KG1 (cell line): ENCODE measurements at places on chromosomes 2 and 18.

GRCh38 chr2:120477831-120478481, 132.0 kb downstream of the INHBB start:
- no peak for DNase-seq

- DNase-seq = no peak
Measured at GRCh38 chr2:37181726-37182684, 6.5 kb downstream of the SULT6B1 start.

GRCh38 chr2:64768491-64769005, 114.8 kb upstream of the SERTAD2 start:
- no peak for DNase-seq

DNA sequence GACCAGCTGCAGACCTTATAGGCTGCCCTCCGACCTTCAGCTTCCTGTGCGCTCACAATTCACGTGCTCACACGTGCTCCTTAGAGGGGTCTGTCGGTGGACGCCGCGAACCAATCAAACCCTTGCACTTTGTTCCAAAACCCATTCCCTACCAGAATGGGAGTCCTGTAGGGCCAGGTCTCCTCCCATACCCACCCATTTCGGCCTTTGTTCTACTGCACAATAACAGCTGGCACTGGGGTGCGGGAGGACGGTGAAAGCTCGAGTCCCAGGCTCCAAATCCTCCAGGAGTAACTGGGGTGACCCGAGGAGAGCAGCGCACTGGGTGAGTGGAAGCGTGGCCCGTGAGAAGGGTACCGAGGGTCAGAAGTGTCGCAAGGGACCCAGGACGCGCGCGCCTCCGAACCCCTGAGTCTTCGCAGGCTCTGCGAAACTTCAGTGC, 13.0 kb downstream of the SIX3 start:
- no peak for DNase-seq

GRCh38 chr2:20015482-20016083, 3.1 kb upstream of the MATN3 start:
- DNase-seq = peak; percentile 8

DNA sequence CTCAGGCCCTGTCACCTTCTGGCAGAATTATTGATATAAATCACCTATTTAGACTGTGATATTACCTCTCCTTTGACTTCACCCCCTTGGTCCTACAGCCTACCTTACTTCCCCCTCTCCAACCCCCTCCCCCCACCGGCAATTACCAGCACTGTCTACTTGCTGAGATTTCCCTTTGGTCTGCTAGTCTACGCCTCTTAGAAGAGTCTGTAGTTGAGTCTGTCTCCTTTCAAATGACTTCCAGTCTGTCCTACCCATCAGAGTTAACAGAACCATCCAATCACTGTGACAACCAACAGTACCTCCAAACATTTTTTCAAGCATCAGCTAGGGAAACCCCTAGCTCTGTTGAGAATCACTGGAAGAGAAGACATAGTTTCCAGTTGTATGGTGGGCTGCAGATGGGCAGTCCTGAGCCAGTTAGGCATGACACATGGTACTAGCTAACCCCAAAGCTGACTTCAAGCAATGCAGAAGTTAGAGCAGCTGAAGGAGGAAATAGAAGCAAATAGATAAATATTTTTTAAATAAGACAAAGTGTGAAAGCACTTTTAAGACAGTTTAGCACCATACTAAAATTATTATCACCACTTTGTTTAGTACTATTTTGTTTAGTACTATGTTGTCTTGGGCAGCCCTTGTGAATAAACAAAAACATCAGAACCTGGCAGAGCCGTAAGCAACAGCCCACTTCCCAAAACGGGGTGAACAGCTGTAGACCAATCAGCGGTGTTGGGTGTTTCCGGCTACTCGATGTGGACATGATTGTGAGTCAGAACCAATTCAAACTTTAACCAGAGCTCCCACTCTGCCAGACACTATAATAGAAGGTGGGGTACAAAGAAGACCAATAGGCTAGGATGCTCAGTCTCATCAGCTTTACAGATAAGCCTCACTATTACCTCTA, 2.7 kb upstream of the ASNSD1 start:
- DNase-seq = no peak

DNA sequence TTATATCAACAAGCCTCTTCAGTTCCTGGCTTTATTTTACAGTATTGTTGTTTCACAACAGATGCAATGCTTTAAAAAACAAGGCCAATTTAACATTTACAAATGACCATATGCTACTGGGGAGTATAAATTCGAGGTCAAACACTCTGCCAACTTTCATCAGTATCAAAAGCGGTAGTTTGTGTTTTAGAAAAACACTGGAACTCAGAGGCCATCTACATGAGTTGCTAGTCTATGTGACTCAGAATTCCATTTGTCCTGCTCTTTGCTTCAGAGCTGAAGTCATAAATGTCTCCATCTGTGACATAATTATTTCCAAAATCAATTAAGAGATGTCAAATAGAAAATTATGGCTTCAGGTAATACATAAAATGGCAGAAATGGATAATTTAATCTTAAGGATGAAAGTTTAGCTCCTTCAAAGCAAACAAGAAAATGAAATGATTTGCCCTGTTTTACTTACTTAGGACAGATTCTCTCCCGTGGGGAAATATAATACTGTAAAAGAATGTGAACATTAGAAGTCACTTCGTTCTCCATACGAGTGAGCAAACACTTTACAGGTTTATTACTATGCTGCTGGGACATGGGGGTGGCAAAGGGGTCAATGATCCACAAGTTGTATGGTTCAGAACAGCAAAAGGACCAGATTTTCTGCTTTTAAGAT, 3.7 kb downstream of the MEX3C start:
- no peak for DNase-seq

DNA sequence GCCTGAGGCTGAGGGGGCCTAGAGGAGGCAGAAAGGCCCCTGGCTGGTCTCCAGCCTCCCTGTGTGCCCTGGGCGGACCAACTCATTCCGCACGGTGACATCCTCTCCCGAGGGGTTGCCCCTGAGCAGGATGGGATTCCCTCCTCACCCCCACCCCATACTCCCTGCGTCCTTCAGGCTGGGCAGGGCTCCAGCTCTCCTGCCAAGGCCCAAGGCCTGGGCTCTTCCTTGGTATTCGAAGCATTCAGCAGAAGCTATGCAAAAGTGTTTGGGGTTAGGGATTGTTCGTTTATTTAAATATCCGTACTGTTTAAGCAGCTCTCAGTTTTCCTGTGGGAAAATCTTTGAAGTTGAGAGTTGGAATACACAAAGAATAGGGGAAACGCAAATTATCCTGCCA, 113.1 kb upstream of the RAB12 start:
- DNase-seq = no peak

- DNase-seq = no peak
Measured at GRCh38 chr2:215780313-215780712, 233.0 kb downstream of the MREG start.

- no peak for DNase-seq
Measured at GRCh38 chr2:211429256-211429920, 873.0 kb downstream of the CPS1 start.

DNA sequence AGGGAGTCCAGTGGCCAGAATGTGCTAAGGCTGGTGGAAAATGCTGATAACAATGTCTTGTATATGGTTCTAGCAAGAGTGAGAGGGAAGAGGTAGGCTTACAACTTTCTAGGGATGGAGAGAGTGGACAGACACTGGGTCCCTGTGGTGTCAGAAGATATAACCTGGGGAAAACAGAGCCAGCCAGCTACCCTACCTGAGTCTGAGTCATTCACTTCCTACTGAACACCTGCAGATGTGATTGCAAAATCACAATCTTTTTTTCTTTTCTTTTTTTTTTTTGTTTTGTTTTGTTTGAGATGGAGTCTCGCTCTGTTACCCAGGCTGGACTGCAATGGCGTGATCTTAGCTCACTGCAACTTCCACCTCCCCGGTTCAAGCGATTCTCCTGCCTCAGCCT, 7.3 kb downstream of the TET3 start:
- no peak for DNase-seq

DNA sequence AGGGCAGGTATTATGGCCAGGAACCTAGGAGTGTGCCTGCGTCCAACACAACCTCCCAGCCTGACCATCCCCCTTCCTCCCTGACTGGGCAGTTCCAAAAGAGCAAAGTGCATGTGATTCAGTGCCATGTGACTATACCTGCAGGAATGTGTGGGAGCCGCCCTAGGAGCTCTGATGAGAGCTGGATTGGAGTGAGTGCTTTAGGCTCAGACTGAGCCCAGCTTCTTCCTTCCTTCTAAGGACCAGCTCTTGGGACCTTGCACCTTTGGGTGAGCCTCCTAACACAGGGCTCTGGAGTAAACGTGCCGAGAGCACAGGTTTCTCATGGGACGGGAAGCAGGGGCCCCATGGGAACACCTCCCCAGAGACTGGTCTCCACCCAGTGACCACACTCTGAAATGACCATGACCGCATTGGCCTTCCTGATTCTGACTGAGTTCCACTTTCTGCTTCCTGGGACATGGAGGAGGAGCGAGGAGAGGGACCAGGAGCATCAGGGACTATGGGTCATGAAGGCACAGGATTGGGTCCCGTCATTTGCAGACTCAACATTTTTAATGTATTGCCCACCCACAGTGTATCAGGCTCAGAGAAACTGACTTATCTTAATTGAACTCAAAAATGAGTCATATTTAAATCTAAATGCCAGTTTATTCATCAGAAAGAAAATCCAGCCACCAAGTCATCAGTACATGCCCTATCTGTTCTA, 87.8 kb upstream of the BCL2L11 start:
- no peak for DNase-seq

DNA sequence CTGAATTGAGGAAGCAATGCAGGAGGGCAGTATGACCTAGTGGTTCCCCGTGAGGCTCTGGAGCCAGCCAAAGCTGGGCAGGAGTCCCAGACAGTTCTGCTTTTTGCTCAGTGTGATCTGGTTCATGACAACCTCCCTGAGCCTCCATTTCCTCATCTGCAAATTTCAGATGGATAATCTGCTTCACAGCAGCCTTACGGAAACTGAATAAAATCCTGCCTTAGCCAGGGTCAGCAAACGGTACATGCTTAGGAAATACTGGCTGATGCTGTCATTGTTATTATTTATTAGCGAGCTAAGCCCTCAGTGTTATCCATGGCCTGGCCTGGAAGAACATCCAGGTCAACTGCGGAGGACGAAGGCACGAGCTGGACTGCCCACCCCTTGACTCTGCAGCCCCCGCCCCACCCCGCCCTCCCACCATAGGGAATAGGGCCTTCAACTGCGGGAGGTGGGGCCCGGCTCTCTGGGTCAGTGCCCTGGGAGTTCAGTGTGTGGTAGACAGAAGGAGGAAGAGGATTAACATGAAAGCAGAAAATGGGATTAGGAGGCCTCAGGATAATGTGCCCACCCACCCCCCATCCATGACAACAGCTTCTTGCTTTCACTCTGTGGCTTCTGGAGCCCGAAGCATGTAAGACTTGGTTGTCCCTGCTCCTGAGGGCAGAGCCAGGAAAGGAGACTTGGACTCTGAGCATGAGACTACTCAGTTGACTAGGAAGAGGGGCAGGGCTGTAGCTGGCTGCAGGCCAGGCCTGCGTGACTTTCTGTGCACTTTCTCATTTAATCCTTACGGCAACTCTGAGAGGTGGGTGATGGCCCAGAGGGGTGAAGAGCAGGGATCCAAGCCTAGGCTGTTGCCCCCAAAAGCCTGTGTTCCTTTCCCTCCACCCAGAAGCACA, 13.1 kb downstream of the PKDCC start:
- DNase-seq = no peak

- no peak for DNase-seq
Measured at GRCh38 chr2:239318790-239319661, 81.8 kb downstream of the HDAC4 start.

GRCh38 chr2:223008162-223008561, 43.8 kb upstream of the KCNE4 start:
- no peak for DNase-seq

DNA sequence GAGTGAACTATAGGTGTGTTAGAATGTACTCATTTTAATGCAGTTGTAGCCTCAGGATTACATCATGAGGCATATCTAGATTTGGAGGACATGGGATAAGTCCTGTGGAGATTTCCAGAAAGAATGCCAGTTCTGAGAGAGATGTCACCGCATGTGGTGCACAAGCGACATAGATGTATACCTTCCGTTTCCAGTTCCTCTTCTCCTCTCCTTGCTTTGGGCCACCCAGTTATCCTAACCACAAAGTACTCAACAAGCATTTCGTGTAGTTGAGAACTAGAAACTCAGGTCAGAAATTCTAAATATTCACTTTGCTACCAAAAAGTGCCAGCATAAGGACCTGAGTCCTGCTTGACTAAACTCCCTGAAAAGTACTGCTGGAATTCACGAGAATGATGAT, 66.5 kb downstream of the KCTD18 start:
- no peak for DNase-seq

DNA sequence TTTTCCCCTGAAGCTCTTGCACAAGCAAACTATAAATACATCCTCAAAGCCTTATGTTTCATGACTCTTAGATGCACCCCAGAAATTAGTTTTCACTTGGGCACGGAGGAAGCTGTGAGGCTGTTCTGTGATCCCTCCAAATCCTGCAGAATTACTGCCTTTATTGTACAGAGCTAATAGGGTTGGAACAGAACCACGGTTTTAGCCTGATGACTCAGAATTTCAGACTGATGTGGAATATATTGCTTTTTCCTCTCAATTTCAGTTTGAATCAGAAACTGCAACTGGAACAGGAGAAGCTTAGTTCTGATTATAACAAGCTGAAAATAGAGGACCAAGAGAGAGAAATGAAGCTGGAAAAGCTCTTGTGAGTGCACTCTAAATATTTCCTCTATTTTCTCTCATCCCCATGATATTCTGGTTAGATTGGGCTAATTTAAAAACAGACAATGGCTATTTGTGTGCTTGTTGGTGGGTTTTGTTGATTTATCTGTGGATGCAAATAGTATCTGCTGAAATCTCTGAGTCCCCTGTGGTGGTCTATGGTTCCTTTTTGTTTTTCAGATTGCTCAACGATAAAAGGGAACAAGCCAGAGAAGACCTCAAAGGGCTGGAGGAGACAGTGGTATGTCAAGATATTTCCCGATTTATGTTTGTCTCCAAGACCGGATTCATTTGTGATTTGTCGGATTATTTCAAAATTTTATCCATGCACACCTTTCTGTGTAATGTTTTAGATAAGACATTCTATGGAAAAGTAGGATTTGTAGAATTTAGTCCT, 38.2 kb upstream of the LYPD6B start:
- no peak for DNase-seq

DNA sequence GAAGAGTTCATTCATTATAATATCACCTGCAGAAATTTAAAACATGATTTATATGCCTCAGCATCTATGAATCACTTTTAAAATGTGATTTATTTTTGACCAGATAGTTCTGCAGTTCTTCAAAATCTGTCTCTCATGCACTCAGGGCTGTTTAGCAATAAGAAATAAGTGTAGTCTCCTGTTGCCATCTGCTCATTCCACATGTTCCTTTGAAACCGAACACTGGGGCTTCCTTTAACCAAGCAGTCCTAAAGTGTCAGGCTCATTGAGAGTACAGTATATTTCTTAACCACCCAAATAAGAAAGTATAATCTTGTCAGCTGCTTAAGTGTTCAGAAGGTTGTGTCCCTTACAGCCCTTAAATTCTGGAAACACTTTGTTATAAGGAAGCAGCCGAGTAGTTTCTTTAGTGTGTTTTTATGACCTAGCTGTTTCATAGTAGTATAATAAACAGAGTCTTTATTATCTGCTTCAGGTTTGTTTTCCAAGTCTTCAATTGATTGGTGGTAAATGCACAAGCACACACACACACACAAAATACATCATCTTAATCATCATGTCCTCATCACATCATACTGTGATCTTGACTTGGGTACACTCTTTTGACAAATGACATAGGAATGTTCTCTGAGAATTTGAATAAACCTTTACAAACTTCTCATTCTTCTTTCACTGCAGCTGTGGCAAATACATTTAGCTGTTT, 10.4 kb downstream of the WDR7 start:
- no peak for DNase-seq
